ENCODE measurements at places on chromosomes 6 and 20. TPM values are rescaled to one million over a fixed set of nuclear protein-coding genes. Genes with fewer than 3 reads are reported as not detected.

GRCh38 chr6:119280668-119281067 lies 68.9 kb downstream of the MAN1A1 start:
- no peaks in the 10 kb centered on the region for H3K4me1 ChIP-seq
- peaks cover 86% of the 10 kb centered on the region for H3K36me3 ChIP-seq
- H3K4me3 ChIP-seq: no peak overlapping the region
- H3K27ac ChIP-seq: no peak overlapping the region
- no peak for DNase-seq
- H3K27me3 ChIP-seq: no peaks in the 10 kb centered on the region

DNA sequence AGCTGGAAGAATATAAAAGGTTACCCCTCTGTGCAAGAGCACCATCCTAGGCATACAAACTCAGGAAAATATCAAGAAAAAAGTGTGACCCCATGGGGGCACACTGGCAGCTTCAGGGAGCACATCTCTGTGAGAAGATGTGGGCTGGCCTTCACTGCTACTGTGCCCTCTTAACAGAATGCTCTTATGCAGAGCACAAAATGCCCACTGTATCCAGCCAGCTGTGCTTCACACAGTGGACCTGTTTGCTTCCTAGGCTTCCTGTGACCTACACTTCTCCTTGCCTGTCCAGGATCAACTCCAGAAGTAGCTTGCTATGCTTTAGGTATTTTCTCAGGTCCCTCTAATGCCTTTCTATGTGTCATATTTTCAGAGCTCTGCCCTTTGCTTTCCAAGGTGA lies 380.2 kb upstream of the MMS22L start:
- no peak for DNase-seq
- no peaks in the 10 kb centered on the region for H3K4me1 ChIP-seq
- H3K36me3 ChIP-seq: no peaks in the 10 kb centered on the region
- H3K4me3 ChIP-seq: no peak overlapping the region
- H3K27me3 ChIP-seq: no peaks in the 10 kb centered on the region
- H3K27ac ChIP-seq: no peak overlapping the region

Gene TREM2
- not detected for total RNA-seq

Gene C6orf89
- total RNA-seq: 32.2 TPM

- H3K27ac ChIP-seq: no peak overlapping the region
- no peaks in the 10 kb centered on the region for H3K36me3 ChIP-seq
- no peaks in the 10 kb centered on the region for H3K4me1 ChIP-seq
- H3K4me3 ChIP-seq: no peak overlapping the region
- no peaks in the 10 kb centered on the region for H3K27me3 ChIP-seq
These were observed 306.3 kb upstream of the IRAK1BP1 start for GRCh38 chr6:78561015-78561414.

DNA sequence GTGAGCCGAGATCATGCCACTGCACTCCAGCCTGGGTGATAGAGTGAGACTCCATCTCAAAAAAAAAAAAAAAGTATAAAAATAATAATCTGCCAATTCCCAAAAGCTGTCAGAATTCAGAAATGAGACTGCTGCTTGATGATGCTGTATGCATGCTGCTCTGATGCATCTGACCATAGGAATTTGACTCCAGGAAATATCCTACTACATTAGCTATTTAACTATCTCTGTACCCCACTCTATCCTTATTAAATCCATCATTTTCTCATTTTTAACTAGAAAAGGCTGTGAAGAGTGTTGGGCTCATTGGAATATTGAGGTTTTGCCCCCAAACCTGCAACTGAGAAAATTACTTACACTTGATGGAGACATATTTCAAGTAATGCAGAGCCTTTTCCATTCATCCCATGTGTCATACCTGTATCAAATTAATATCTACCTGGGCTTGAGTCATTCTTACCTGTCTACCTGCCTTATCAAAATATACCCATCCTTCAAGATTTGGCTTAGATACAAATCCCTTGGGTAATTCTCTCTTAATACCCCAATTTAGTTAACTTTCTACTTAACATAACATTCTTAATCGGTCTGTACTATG lies 135.2 kb upstream of the PREP start:
- no peaks in the 10 kb centered on the region for H3K4me1 ChIP-seq
- H3K4me3 ChIP-seq: no peak overlapping the region
- no peaks in the 10 kb centered on the region for H3K27me3 ChIP-seq
- no peak for DNase-seq
- H3K36me3 ChIP-seq: no peaks in the 10 kb centered on the region

Gene KHDC1L
- total RNA-seq: not detected

DNA sequence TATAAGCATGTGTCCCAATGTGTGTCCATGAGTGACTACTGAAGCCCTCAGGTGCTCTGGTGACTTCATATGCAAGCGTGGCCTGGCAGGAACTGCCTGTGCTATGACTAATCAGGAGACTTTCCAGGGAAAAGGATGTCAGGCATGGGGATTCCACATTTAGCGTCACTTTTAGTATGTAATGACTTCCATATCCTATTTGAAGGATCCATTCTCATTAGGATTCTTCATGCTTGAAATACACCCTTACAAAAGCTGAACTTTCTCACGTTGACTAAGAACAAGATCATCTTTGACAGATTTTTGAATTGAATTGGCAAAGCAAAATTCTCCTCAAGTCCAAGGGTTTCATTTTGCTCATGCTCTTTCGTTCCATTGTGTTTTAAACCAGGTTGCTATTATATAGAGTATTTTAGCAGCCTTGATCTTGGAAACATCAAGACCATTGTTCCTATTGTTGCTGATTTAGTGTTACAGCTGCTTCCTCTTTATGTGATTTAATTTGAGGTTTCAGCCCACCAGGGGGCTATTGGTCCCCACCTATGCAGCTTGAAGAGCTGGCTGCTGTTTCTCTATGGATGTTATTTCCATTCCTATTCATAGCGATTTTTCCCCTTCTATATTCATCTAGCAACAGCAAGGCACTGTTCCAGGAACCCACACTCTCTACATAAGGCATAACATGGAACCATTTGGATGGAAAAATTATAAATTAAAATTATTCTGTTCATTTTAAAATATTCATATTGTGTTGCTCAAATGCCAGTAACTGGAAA lies 418.6 kb downstream of the CDKAL1 start:
- no peaks in the 10 kb centered on the region for H3K27me3 ChIP-seq
- no peak overlapping the region for H3K27ac ChIP-seq
- H3K36me3 ChIP-seq: peaks cover 7% of the 10 kb centered on the region
- DNase-seq: peak; percentile 29
- H3K4me3 ChIP-seq: no peak overlapping the region

DNA sequence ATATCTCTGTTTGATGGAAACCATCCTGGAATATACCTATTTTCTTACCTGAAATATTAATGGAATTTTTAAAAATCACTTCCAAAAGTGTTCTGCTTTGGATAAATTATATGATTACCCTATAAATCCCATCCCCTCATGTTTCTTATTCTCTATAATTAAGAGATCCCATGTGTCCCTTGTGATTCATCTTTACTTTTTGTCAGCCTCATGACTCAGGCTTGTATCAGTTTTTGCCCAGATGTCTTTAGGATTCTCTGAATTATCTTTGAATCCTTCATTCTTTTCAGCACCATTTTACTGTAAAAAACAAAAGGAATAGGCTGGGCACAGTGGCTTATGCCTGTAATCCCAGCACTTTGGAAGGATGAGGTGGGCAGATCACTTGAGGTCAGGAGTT lies 804.5 kb upstream of the CITED2 start:
- H3K4me3 ChIP-seq: no peak overlapping the region
- H3K27me3 ChIP-seq: no peaks in the 10 kb centered on the region
- no peaks in the 10 kb centered on the region for H3K36me3 ChIP-seq
- no peaks in the 10 kb centered on the region for H3K4me1 ChIP-seq

Gene CYB5R4
- 26.1 TPM for total RNA-seq

Gene SLC35D3
- not detected for total RNA-seq

- DNase-seq: no peak
- H3K36me3 ChIP-seq: no peaks in the 10 kb centered on the region
- no peak overlapping the region for H3K4me3 ChIP-seq
- H3K4me1 ChIP-seq: no peaks in the 10 kb centered on the region
- H3K27me3 ChIP-seq: no peaks in the 10 kb centered on the region
These were observed 16.2 kb downstream of the L3MBTL3 start for GRCh38 chr6:130034378-130035146.

GRCh38 chr20:47479093-47479492 lies 22.6 kb upstream of the NCOA3 start:
- H3K27me3 ChIP-seq: no peaks in the 10 kb centered on the region
- H3K4me3 ChIP-seq: no peak overlapping the region
- H3K4me1 ChIP-seq: peaks cover 31% of the 10 kb centered on the region
- H3K27ac ChIP-seq: no peak overlapping the region

DNA sequence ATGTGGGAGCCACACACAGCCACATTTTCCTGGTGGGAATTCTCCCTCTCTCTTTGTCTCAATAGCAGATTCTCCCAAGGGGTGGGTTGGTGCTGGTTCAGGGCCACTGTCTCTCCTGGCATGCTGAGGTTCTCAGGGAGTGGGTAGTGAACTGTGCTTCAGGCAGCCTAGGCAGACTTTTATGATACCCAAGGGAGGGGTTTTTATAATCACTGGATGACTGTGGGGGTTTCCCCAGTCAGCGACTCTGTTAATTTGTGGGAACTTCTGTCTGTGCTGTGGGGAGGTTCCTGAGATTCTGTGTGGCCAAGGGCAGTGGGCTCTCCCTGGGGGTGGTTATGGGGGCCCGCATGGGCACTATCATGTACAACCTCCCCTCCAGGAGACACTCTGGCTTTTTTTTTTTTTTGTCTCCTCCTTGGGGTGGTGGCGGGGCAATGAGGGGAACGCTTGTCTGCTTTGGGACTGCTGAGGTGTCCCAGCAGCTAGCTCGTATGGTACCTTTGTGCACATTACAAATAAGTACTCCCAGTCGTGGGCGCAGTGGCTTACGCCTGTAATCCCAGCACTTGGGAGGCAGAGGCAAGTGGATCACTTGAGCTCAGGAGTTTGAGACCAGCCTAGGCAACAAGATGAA lies 10.0 kb downstream of the PTK7 start:
- H3K27ac ChIP-seq: no peak overlapping the region
- no peaks in the 10 kb centered on the region for H3K36me3 ChIP-seq
- DNase-seq: no peak
- H3K4me3 ChIP-seq: no peak overlapping the region

Gene RRP36
- 184 TPM for total RNA-seq

GRCh38 chr6:136284909-136285308 lies 4.7 kb downstream of the BCLAF1 start:
- H3K4me3 ChIP-seq: no peak overlapping the region
- DNase-seq: no peak
- no peak overlapping the region for H3K27ac ChIP-seq
- no peaks in the 10 kb centered on the region for H3K27me3 ChIP-seq
- peaks cover 4% of the 10 kb centered on the region for H3K36me3 ChIP-seq

Gene PBOV1
- total RNA-seq: not detected

DNA sequence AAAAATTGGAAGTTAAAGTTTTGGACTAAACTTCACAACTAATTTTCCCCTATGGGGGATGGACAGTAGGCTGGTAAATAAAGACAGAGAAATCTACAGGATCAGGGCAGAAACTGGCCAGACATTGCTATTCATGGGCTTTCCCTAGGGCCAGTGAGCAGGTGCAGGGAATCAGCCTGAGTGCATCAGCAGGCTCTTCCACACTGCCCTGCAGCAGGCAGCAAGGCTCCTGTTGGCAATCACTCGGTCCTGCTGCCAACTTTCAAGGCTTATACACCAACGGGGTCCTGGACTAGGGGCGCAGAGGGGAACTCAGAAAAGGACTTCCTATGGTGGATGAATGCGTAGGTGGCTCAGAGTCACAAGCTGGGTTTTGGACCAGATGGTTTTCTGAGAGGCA lies 59.8 kb upstream of the NHSL1 start:
- no peaks in the 10 kb centered on the region for H3K36me3 ChIP-seq
- peaks cover 94% of the 10 kb centered on the region for H3K4me1 ChIP-seq
- no peak for DNase-seq
- H3K27me3 ChIP-seq: no peaks in the 10 kb centered on the region
- peak overlapping the region; percentile 80 for H3K27ac ChIP-seq

Gene ESR1
- not detected for total RNA-seq

GRCh38 chr6:133841176-133841575 lies 47.7 kb upstream of the TCF21 start:
- H3K4me3 ChIP-seq: no peak overlapping the region
- DNase-seq: no peak
- H3K27ac ChIP-seq: no peak overlapping the region
- no peaks in the 10 kb centered on the region for H3K4me1 ChIP-seq

- peaks cover 65% of the 10 kb centered on the region for H3K4me1 ChIP-seq
- no peak for DNase-seq
- H3K4me3 ChIP-seq: peak overlapping the region; percentile 81
- H3K36me3 ChIP-seq: no peaks in the 10 kb centered on the region
- H3K27ac ChIP-seq: no peak overlapping the region
These were observed 696 bp upstream of the SIRPA start for GRCh38 chr20:1894471-1894950.

Gene ZNF512B
- 30.6 TPM for total RNA-seq

DNA sequence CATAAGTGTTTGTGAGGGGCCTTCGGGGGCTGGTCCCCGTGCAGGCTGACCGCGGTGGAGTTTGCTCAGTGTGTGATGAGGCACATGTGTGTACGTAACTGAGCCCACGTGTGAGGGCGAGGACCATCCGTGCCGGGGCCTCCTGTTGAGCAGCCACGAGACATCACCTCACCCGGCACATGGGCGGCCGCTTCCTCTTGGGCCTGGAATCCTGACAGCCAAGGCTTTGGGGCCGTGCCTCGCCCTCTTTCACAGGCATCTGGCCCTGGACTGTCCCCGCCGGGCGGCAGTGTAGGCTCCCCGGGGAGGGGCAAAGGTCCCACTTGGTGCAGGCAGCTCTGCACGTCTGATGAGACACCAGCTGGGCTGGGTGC lies 202.3 kb downstream of the DLL1 start:
- DNase-seq: no peak
- H3K27ac ChIP-seq: no peak overlapping the region
- no peak overlapping the region for H3K4me3 ChIP-seq
- H3K36me3 ChIP-seq: no peaks in the 10 kb centered on the region

Measured in HepG2 (cell line).